ENCODE measurements at places on chromosomes 7 and 10. TPM values are rescaled to one million over a fixed set of nuclear protein-coding genes. Genes with fewer than 3 reads are reported as not detected.

The CPA2 gene
- total RNA-seq: 0.55 TPM

The CLCN1 gene
- 0.09 TPM for total RNA-seq

- peaks cover 25% of the 10 kb centered on the region for H3K4me1 ChIP-seq
- H3K27me3 ChIP-seq: no peaks in the 10 kb centered on the region
- no peak overlapping the region for H3K4me3 ChIP-seq
- H3K27ac ChIP-seq: no peak overlapping the region
- no peaks in the 10 kb centered on the region for H3K36me3 ChIP-seq
Observed at GRCh38 chr10:102327002-102327401, 68.5 kb upstream of the NFKB2 start.

GRCh38 chr10:78462726-78463228, 429.1 kb downstream of the RPS24 start:
- peaks cover 53% of the 10 kb centered on the region for H3K4me1 ChIP-seq
- H3K27ac ChIP-seq: peak overlapping the region; percentile 29
- H3K4me3 ChIP-seq: no peak overlapping the region
- H3K36me3 ChIP-seq: no peaks in the 10 kb centered on the region

Measured in neural crest cell (in vitro differentiated cells).